ENCODE measurements at places on chromosomes 6 and 20.

DNA sequence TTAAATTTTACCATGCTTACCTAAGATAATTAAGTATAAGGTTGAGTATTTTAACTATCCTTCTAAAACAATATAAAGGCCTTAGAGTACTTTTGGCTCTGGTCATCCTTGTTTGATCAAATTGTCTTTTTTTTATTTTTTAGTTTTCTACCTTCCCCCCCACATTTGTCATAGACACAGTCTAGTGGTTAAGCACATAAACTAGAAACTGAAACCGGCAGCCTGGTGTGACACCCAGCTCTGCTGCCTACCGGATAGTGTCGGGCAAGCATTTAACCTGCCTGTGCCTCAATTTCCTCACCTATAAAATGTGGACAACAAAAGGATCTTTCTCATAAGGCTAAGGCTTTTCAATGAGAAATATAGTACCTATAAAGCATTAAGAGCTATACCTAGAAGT lies 21.6 kb upstream of the TULP4 start:
- no peak for DNase-seq

- DNase-seq = no peak
Measured at GRCh38 chr6:6251555-6252280, 68.7 kb downstream of the F13A1 start.

- no peak for DNase-seq
Measured at GRCh38 chr20:36777167-36777566, 3.6 kb upstream of the DSN1 start.

DNA sequence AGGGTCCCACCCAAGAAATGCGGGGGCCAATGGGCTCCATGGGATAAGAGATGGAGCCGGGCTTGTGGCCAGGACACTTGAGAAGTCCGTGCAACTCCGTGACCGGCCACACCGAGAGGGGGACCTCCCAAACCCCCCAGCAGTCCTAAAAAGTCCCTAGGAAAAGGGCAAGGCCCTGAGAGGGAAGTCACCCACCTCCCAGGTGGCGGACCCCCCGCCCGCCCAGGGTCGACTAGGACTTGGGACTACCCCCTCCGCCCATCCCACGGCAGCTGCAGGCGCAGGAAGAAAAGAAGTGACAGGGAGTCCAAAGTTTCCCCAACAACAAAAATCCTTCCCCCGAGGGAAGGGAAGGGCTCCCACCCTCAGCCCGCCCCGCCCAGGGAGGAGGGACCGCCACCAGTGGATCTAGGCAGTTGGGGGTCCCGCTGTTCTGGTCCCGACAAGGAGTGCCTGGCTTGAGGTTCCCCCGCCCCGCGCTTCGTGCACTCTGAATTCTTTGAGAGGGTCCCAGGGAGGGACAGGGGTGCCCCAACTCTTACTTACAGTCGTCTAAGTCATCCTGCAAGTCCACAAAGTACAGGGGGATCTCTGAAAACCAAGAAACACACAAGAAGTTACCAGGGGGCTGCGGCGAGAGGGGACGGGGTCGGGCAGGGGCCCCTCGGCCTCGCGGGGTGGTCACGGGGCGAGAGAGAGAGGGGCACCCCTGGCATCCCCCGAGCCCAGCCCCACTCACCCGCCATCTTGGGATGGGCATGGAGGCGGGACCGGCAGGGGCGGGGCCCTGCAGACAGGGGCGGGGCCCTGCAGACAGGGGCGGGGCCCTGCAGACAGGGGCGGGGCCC lies 611 bp upstream of the RAB22A start:
- no peak for DNase-seq

DNA sequence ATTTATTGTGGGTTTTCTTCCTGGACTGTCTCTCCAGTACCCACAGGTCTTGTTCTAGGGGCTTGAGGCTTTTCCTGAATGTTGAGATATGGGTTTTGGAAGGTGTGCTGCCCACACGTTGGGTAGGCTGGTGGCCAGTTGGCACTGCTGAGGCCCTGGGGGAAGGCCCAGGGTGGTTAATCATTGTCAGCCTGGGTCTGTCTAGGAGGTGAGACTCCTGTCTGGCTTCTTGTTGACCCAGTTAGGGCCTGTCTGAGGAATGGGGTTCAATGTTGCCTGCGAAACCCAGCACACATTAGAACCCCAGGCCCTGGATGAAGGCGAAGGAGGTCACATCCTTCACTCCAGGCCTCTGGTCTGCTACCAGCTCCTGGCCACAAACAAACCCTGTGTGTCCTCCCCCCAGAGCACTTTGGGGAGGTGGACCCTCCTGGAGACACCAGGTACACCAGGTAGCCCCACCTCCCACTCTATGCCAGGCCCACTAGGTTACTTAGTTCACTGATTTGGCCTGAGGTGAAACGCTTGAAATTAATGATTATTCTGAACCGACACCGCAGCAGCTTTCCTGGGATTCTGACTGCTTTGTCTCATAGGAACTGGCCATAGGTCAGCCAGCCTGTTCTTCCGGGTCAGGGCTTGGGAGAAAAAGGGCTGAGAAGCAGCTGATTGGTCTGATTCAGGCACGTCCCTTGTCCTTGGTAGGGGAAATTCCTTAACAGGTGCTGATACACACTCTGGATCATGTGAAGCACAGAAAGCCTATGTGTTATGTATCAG lies 15.2 kb downstream of the DNMT3B start:
- no peak for DNase-seq

DNA sequence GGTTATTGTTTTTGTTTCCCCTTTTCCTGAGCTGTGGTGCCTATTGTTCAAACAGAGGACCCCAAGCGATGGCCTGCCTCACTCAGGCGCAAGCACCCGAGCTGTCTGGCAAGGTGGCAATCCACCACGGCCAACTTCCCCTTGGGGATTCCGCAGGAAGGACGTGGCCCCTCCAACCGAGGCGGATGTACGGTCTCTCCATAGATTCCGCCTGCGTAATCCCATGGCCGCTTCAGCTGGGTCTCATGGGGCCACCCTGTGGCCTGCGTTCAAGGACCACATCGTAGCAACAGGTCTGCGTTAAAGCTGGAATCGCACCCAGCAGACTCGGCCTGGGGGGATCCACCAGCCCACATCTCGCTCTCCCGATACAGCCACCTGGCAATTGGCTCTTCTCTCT lies 79.9 kb downstream of the CEBPB start:
- DNase-seq = no peak

DNA sequence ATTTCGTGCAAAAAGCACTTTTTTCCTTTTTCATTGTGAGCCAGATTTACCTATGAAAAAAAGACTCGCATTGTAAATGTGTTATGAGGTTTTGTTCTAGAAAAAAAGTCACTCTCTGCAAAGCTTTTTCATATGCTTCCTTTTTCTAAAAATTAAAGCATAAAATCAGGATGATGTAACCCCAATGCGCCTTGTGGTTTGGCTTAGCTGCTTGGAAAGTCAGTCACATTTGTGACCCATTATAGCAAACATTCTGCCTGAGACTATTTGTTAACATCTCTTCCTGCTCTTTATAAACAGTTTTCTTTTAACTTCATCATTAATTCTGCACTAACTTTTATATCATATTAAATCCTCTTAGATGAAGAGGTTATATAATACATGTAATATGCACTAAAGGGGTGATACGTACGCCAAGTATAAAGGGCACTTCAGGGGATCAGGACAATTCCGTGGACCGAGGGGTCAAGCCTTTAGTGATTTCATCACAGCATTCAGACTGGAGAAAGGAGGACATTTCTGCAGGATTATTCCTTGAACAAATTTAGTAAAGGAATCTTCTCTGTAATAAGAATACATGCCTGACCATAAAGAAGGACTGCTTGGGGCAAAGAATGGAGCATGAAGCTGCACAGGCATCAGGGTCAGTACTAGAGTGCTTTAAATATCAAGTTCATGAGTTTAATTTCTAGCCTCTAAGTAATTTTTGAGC lies 48.1 kb upstream of the SMLR1 start:
- no peak for DNase-seq

GRCh38 chr6:134452906-134453305 lies 135.0 kb upstream of the SGK1 start:
- no peak for DNase-seq

DNA sequence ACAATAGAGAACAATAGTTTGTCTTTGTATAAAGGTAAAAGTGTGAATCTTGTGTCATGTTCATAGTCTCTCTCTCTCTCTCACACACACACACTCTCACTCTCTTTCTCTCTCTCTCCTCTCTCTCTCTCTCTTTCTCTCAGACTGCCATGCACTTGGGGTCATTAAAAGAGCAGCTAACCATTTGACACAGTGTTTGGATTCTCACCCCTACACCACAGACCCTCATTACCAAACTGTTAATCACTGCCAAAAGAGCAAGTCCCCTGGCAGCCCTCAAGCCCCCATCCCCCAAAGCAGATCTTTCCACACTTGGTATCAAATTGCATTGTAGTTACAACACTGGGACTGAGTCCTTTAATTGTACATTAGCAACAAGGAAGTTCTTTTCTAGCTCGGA lies 305.8 kb upstream of the RSPO3 start:
- DNase-seq = no peak

DNA sequence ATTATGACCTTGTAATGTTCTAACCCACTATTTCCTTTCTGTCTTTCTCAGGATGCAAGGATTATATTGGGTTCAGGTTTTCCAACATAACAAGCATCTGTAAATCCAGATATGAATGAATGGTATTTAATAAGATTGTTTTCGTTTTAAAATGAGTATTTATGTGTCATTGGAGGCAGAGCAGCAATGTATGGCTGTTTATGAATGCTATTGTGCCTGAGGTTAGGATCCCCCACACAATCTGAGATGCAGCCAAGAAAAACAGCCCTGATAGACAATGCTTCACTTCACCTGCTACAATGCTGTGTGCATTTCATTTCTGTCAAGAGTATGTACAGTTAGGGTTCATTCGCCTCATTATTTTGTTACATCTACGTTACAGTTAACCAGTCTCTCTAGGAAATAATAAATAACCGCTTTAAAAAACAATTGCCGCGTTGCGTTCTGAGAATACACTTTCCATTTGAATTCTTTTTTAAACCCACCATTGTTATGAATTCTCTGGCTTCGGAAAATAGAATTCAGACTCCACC lies 19.6 kb downstream of the TFAP2A start:
- DNase-seq = no peak

DNA sequence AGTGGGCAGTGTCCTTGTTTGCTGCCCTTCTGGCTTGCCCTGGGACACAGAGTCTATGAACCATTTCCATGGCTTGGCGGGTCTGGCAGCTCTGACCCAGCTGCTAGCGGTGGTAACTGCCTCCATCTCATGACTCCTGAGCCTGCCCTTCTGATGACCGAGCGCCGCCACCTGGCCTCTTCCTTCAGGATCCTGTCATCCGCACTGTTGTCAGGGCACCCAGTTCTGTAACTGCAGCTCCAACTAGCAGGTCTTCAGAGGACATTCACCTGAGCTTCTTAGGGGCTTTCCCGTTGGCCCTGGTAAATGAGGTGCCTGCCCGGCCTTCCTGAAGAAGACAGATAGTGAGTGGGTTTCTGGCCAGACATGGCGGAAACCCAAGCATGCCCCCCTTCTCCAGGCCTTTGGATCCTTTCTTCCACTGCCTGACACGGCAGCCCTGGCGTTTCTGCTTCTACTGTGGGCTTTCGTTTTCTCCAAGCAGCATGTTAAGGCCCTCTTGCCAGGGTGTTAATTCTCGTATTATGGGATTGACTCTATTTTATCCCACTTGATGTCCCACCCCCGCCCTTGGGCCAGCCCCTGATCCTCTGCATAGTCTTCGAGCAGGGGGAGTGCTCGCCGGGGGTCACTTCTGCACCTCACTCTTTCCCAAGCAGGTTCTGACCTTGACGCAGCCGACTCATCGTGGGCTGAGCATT lies 24.7 kb downstream of the PACSIN1 start:
- no peak for DNase-seq
